ENCODE measurements at places on chromosomes 12 and 14.

GRCh38 chr14:104891664-104892530, 26.8 kb downstream of the CEP170B start:
- DNase-seq: peak; percentile 61

DNA sequence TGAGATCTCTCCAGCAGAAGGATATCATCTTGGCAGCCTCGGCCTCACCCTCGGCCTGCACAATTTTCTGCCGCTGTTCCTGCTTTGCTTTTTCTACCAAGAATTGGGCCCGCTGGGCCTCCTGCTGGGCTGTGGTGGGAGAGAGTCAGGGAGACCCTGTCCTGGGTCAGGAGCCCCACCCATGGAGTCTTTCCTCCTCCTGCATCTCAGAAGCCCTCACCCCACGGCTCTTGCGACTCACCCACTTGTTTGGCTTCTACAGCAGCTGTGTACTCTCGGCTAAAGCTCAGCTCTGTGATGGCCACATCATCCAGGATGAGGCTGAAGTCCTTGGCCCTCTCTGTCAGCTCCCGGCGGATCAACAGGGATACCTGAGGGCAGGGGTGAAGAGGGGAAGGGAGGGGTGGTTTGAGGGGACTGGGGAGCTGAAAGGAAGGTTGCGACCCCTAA, 2.8 kb downstream of the PHB2 start:
- DNase-seq: no peak

DNA sequence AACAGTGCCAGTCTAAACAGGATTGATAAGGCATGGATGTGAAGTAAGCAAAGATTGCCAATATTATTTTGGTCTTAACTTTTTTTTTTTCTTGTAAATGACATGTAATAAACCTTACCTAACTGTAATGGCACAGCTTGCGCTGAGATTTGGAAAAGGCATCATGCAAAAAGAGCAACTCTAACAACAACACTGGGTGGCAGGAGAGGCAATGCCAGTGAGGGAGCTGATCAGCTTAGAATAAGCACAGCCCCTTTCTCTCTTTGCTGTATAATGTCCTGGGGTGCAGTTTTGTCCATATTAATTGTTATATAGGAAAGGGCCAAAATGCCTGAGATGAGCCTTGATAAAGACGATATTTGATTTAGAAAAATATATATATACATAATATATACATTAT, 1589.7 kb upstream of the FLRT2 start:
- DNase-seq: no peak

DNA sequence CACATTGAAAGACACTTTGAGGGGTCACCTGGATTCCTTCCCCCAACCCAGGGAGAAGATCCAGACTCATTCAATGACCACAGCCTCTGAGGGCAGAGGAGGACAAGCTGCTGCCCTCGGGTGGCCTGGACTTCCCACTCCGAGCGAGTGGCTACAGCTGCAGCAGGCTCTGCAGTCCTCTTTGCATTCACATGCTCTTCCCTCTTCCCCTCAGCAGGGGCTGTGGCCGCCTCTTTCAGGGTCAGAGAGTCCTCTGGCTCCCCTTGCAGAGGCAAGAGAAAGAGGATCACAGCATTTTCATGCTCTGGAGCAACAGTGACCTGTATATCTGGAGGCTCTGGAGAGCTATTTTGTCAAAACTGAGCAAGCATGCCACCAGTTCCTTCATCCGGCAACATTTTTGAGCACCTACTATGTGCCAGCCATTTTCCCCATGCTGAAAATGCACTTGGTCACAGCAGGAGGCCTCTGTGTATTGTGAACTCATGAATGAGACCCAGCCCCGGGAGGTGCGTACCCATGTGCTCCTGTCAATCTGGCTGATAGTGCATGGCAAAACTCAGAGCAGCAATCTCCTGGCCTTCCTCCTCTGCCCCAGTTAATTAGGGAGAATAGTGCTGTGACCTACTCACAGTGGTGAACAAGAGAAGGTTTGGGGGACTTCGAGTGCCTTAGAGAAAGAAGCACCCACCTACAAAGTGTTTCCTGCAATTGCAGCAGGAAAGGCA, 42.9 kb upstream of the KCNA5 start:
- DNase-seq: peak; percentile 12
